CD4-positive, alpha-beta T cell treated with Interleukin-2 at 100 ng/mL for 4 hours (primary cell): ENCODE measurements at places on chromosomes 6 and 20.

GRCh38 chr6:31569861-31570536, 2.1 kb upstream of the LTA start:
- DNase-seq = no peak

- DNase-seq = no peak
These were observed 10.5 kb upstream of the FAM83C start for GRCh38 chr20:35302421-35303335.

DNA sequence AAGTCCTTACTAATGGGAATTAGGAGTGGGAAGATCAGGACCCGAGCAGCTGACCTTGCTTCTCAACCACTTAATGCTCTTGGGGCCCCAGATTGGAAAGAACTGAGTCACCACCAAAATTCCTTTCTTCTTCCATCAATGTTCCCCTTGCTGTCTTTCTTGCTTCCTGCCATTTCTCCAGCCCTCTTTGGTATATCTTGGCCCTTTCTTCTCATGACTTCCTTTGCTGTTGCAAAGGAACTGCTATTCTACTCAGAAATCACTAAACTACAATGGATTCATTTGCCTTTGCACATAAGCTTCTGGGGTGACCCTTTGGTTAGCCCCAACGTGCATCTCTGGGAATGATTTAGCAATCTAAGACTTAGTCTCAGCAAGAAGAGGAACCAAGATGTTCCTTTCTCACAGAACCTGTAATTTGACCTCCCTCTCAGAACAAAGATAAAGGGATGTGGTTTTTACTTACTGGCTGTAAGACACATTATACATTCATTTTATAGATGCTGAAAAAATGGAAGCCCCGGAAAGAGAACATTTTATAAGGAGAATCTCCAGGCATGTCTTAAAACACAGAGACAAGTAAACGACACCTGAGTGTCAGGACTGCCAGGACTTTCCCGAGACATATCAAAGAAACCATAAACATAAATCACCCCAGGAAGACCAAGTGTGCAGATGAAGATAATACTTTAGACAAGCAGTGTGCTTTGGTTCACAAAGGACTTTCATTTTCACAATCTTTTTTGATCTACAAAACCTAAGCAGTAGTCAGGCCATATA, 99.0 kb upstream of the TNFAIP3 start:
- DNase-seq = peak; percentile 22

DNA sequence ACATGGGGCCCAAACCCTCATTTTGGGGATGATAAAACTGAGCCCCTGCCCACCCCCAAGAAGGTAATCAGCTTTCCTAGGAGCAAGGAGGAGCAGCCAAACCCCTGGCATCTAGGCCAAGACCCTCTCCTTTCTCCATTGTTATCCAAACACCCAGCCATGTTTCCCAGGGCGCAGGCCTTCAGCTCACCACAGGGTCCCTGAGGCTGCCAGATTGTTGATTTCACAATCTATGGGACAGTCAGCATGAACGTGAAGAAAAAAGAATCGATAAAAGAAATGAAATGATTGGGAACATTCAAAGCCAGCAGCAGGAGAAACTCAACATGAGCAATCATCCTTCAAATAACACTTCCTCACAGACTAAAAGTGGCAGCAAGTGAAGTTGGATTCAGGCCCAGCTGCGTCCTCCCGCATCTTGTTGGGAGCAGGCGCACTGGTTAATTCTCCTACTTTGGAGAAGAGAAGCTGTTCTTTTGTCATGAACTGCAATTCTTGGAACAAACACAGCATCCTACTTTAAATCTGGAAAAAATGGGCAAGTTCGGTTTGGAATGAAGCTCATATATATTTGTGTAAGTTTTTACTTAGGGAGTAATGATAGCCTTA, 241.8 kb upstream of the PRDM1 start:
- no peak for DNase-seq

DNA sequence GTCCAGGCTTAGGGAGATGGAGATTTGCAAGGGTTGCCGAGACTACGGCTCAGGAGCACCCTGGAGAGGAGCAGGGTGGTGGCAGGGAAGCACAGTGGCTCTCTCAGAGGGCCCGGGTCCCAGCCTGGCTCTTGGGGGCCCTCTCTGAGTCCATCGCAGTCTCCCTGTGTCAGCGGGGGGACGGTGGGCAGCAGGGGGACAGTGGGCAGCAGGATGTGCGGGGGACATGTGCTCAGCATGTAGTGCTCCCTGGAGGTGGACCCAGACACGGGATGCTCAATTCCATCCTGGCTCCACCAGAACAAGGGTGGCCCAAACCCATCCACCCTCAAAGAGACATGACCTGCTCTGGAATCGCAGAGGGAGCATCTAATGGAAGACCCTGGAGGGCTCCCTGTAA, 43.0 kb upstream of the ZBP1 start:
- DNase-seq = no peak

GRCh38 chr6:163444077-163444476, 29.6 kb downstream of the QKI start:
- DNase-seq = no peak

DNA sequence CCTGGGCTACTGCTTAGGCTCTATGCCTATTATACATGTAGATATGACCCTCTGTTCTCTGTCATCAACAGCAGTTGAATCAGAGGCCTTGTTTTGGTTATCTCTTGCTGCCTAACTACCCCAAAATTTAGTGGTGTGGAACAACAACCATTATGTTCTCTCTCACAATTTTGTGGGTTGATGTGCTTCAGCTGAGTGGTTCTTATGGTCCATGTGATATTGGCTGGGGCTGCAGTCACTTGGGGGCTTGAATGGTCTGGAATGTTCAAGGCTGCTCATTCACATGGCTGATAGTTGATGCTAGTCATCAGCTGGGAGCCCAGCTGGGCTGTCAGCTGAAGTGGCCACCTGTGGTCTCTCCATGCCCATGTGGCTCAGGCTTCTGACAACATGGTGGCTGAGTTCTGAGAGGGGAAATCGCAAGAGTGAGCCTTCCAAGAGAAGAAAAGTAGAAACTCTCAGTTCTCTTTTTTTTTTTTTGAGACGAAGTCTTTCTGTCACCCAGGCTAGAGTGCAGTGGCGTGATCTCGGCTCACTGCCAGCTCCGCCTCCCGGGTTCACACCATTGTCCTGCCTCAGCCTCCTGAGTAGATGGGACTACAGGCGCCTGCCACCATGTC, 47.8 kb downstream of the SHLD1 start:
- no peak for DNase-seq

- DNase-seq = no peak
These were observed 42.5 kb downstream of the GABRR2 start for GRCh38 chr6:89272596-89272995.

DNA sequence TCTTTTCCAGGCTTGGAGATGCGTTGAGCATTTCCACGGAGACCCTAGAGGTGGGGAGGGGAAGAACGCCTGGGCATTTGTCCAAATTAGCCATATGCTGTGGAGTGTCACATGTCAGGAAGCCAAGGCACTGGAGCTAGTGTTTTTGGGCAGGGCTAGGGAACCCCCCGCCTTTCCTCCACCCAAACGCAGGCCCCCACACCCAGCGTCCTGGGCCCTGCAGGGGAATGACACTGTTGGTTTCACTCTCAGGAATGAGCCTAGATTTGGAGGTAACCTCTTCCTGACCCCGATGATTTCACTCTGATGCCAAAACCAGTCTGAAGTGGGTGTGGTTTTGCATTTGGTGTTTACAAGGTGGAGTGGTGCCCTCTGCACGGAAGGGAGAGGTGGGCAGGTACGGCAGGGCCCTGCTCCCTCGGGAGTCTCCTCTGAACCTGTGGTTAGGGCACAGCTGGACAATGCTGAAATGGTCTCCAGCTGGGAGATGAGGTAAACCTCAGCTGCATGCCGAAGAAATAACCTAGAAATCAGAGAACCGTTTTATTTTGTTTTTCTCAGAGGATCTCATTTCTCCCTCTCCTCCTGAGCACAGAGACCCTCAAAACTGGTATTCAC, 29.5 kb downstream of the MTHFD1L start:
- no peak for DNase-seq

DNA sequence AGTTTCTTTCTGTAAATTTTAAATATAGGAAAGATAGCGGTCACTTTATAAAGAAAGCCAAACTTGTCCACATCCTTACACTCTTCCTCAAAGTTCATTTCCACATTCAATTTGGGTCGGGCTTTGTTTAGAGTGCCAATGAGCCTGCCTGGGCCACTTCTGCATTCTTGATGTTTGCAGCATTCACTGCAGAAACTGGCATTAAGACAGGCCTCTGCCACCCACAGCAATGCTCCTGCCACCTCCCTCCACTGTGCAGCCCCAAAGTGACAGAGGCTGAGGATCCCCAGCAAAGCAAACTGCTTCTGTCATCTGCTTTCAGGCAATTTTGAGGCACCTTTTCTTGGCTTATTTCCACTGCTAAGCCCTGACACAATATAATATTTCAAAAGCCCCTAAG, 61.2 kb downstream of the TNFAIP3 start:
- DNase-seq = no peak

DNA sequence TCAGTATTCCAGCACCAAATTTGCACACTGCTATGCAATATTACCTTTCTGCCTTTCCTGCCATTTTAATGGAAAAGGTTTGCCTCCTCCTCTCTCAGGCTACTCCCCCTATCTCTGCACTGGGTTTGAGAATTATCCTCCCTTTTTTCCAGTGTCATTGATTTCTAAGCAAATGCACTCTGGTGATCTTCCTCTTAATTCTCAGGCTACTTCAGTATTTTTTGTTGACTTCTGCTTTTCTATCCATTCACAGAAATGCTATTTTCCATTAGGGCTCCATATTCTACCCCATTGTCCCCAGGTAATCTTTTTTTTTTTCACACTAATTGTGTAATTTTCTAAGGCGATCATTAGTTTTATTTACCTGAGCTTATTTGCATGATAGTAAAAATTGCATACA, 144.0 kb downstream of the GJA1 start:
- no peak for DNase-seq
